ENCODE measurements at places on chromosomes 11 and 22.

- peak; percentile 15 for DNase-seq
These were observed 69.1 kb downstream of the CTTN start for GRCh38 chr11:70467201-70468085.

DNA sequence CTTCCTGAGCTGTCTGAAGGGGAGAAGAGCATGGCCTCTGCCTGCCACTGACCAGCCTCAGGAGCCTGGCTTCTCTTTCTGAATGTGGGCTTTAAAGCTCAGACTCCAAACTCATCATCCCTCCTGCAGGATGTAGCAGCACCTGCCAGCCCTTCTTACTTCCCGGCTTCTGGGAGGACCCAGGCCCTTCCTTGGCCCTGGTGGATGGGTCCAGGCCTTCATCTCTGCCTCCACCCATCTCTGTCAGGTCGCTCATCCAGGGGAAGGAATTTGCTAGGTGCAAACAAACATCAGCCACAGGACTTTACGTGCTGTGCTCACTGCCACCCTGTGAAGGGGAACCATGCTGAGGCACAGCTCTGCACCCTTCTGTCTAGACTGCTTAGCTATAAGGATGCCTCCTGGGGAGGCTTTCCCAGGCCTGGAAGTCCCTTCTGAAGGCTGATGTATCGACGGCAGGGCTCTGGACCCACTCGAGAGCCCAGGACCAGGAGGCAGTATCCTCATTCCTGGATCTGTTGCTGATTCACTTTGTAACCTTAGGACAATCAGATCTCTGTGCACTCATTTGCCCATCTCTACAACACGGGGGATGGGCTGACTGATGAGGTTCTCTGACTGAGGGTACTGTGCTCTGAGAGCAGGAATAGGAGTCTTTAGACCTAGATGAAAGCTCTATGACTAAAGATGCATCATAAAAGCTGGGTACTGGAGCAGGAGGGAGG is 30.9 kb downstream of the USP35 start:
- no peak for DNase-seq

GRCh38 chr11:47253660-47254059 is 4.1 kb upstream of the NR1H3 start:
- DNase-seq, result no peak

GRCh38 chr11:8251616-8252295 is 11.9 kb downstream of the LMO1 start:
- DNase-seq, result no peak

DNA sequence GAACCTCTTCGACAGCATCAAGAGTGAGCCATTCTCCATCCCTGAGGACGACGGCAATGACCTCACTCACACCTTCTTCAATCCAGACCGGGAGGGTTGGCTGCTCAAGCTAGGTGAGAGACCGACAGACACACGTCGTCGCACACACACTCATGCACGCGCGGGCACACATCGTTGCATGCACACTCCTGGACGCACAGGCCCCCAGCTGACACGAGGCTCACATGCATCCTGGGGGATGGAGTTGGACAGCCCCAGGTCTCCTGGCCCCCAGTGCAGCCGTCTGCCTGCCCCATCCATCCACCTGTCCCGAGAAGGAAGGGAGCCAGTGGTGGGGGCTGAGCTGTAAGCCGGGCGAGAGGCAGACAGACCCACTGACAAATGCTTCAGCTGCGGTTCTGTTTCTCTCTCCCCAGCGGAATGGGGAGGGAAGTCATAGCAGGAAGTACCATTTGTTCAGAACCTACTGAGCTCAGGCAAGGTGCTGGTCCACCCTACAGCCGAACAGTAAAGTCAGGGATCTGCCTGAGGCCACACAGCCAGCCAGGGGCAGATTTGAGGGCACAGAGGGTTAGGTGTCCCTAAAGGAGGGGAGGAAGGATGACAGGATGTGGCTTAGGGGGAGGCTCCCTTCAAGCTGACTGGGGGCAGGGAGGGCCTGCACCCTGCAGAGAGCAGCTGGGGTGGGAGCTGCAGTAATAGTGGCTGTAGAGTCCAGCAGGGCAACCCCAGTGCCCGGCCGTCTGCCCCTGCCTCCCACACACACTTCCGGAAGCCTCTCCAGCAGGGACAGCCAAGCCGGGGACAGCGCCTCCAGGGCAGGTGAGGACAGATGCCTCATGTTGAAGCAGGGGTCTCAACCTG is 27.1 kb downstream of the CYTH4 start:
- peak; percentile 58 for DNase-seq
